ENCODE measurements at places on chromosomes 12 and 14.

- no peak for DNase-seq
Measured at GRCh38 chr12:3468836-3469235, 22.2 kb upstream of the PRMT8 start.

GRCh38 chr14:38623661-38624060, 367.8 kb upstream of the CLEC14A start:
- no peak for DNase-seq

GRCh38 chr12:130127912-130128789, 34.1 kb upstream of the FZD10 start:
- no peak for DNase-seq

- no peak for DNase-seq
Measured at GRCh38 chr14:87468531-87468930, 524.5 kb downstream of the GALC start.

DNA sequence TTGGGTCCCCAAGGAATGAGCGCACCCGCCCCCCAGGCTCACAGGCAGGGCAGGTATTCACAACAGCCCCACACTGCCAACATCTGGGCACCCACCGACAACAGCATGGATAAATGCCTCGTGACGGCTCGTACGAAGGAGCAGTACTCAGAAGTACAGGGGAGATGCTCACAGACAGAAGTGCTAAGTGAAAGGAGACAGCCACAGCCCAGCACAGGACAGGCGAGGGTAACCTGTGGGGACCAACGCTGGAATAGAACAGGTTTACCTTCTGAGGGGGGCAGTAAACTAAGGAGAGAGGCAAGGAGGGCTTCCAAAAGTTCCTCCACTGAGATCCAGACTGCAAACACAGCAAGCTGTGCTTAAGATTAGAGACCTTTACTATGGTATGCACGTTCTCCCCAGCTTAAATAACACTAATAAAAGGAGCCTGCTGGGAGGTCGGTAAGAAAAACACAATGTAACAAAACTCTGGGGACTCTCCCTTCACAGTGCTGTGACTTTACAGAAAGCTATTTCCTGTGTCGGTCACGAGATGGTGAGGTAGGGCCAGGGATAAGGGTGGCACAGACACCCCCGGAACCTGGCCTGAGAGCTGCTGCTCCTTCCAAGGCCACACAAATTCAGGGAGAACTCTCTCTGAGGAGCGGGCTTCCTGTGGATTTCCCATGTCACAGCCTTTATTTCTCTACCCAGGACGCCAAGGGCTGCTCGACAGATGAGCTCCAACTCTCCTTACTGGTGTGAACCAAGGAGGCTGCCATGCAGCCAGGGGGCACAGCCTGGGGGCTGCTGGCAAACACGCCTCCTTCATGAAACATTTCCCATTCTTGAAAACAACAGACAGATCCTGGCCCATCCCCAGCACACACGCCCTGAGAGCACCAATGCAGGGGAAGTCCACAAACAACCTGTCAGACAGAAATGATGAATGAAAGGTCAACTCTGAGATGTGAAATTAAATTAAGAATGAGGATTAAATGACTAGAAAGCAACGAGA, 26.3 kb downstream of the SLC15A4 start:
- no peak for DNase-seq

All from stimulated activated CD8-positive, alpha-beta memory T cell treated with anti-CD3 and anti-CD28 coated beads, Interleukin-7, amount 100 ng/mL, for 24 hours (primary cell).